ENCODE measurements at places on chromosomes 16 and 17. TPM values are rescaled to one million over a fixed set of nuclear protein-coding genes. Genes with fewer than 3 reads are reported as not detected.

- no peak overlapping the region for H3K27ac ChIP-seq
- no peak for DNase-seq
- no peaks in the 10 kb centered on the region for H3K27me3 ChIP-seq
- no peaks in the 10 kb centered on the region for H3K36me3 ChIP-seq
- H3K4me1 ChIP-seq, result no peaks in the 10 kb centered on the region
Observed at GRCh38 chr16:73142053-73142854, 94.3 kb upstream of the ZFHX3 start.

GRCh38 chr17:47973541-47973940, 2.6 kb downstream of the CDK5RAP3 start:
- no peak overlapping the region for H3K27ac ChIP-seq
- H3K27me3 ChIP-seq, result no peaks in the 10 kb centered on the region
- H3K36me3 ChIP-seq, result no peaks in the 10 kb centered on the region
- DNase-seq, result no peak

The PIK3R6 gene
- 2.6 TPM for total RNA-seq

DNA sequence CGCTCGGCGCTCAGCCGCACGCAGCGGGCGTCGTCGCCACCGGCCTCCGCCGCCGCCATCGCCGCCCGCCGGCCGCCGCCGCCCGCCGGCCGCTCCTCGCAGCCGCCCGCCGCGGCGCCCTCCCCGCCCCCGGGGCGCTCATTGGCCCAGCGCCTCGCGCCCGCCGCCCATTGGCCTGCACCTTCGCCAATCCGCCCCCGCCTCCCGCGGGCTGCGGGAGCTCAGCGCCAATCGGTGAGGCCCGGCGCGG, at the start of gene PGP:
Gene PGP (minus strand): TSS at position 122 of the 250 bp plus-strand sequence. CDS start 63 bp downstream, at position 59.
- H3K4me1 ChIP-seq, result peaks cover 39% of the 10 kb centered on the region
- no peak for DNase-seq
- H3K27ac ChIP-seq, result peak within 1 kb of the TSS; percentile 75
- H3K4me3 ChIP-seq, result peak within 1 kb of the TSS; percentile 92

The FBXW10B gene
- total RNA-seq, result 1.2 TPM

DNA sequence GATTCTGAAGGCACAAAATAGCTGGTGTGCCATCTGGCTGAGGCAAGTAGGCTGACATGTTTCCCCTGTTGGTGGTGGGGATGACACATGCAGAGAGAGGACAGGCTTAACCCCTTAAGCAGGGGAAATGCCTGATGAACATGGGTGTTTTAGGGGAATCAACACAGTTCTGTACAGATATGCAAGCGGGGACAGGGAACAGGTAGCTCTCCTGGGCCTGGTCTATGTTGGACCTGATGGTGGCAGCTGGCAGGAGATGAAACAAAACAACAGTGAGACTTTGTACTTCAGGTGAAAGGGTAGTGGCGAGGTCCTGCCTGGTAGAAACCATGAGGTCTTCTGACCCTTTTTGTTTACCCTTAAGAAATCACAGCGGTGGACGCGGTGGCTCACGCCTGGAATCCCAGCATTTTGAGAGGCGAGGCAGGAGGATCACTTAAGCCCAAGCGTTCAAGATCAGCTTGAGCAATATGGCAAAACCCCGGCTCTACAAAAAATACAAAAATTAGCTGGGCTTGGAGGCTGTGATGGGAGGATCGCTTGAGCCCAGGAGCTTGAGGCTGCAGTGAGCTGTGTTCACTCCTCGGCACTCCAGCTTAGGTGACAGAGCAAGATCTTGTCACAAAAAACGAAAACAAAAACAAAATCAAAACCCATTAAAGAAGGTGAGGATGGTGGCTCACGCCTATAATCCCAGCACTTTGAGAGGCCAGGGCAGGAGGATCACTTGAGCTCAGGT, 10.5 kb downstream of the OR1F1 start:
- no peaks in the 10 kb centered on the region for H3K4me1 ChIP-seq
- H3K4me3 ChIP-seq, result no peak overlapping the region
- DNase-seq, result no peak
- H3K36me3 ChIP-seq, result no peaks in the 10 kb centered on the region

DNA sequence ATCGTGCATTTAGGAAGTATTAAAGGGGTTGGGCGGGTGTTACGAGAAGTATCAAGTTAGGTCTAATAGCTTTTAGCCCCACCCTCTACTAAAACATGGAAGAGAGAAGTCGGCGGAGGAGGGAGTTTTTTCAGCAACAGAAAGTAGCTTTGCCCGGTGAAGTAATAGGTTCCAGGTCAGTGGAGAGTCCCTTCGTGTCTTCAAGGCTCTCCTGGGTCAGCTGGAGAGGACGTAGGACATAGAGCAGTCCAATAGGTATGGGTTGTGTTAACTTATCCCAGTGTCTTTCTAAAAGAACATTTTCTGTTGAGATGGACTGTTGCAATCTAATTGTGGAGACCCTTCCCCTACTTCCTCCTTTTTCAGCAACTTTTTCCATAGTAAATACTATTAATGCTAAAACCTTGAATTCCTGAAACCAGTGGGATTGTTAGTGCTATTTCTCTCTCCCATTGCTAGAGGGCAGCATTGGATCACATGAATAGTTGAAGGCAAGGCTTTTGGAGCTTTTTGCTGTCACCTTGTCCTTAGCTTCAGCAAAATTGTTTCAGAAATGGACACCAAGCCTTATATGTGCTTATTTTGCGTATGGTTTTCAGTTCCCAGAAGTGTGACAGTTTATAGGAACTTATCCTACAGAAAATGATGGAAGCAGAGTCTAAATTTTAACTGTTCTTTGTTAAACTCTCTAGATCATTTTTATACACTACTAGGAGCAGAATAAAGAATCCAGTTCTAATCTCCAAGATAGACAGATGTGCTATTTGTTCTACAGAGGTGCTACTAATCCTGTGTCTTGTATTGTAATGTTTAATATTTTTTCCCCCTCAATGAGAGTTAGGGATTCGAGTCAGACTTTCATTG, 38.4 kb downstream of the UTP18 start:
- no peak overlapping the region for H3K4me3 ChIP-seq
- H3K4me1 ChIP-seq, result no peaks in the 10 kb centered on the region
- DNase-seq, result no peak
- H3K36me3 ChIP-seq, result peaks cover 7% of the 10 kb centered on the region

The LHX1 gene
- 0.34 TPM for total RNA-seq

GRCh38 chr16:90020260-90020837, 1.1 kb upstream of the DBNDD1 start:
- H3K4me3 ChIP-seq, result peak overlapping the region; percentile 76
- H3K27ac ChIP-seq, result peak overlapping the region; percentile 57
- H3K27me3 ChIP-seq, result peaks cover 7% of the 10 kb centered on the region
- peaks cover 5% of the 10 kb centered on the region for H3K36me3 ChIP-seq
- peaks cover 13% of the 10 kb centered on the region for H3K4me1 ChIP-seq

- H3K27me3 ChIP-seq, result no peaks in the 10 kb centered on the region
- DNase-seq, result no peak
- H3K4me1 ChIP-seq, result no peaks in the 10 kb centered on the region
- peak overlapping the region; percentile 50 for H3K27ac ChIP-seq
- H3K36me3 ChIP-seq, result peaks cover 10% of the 10 kb centered on the region
Observed at GRCh38 chr16:69672998-69673713, 53.2 kb downstream of the NQO1 start.

GRCh38 chr16:86322806-86323205, 187.5 kb upstream of the FOXF1 start:
- H3K27me3 ChIP-seq, result peaks cover 12% of the 10 kb centered on the region
- no peak overlapping the region for H3K27ac ChIP-seq
- no peak overlapping the region for H3K4me3 ChIP-seq

DNA sequence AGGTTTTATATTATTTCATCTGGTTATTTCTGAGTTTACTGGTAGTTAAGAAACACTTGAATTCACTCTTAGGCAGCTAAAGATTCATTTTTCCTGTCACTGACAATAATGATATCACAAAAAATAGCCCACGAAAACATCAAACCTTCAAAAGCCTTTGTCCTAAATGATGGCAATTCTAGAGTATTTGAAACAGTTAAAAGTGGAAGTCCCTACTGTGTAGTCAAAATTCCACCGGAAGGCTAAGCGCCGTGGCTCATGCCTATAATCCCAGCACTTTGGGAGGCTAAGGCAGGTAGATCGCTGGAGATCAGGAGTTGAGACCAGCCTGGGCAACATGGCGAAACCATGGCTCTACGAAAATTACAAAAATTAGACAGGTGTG, 103.5 kb downstream of the HIC1 start:
- no peaks in the 10 kb centered on the region for H3K27me3 ChIP-seq
- peaks cover 23% of the 10 kb centered on the region for H3K4me1 ChIP-seq
- no peak overlapping the region for H3K27ac ChIP-seq
- no peak overlapping the region for H3K4me3 ChIP-seq

GRCh38 chr16:19884611-19885450, at the start of gene GPRC5B:
TSS of gene GPRC5B (minus strand) at chr16:19884848. CDS start at chr16:19872845, 12,003 bp downstream.
- no peak within 1 kb of the TSS for H3K27ac ChIP-seq
- no peaks in the 10 kb centered on the region for H3K36me3 ChIP-seq
- peak; percentile 31 for DNase-seq
- peaks cover 22% of the 10 kb centered on the region for H3K27me3 ChIP-seq

DNA sequence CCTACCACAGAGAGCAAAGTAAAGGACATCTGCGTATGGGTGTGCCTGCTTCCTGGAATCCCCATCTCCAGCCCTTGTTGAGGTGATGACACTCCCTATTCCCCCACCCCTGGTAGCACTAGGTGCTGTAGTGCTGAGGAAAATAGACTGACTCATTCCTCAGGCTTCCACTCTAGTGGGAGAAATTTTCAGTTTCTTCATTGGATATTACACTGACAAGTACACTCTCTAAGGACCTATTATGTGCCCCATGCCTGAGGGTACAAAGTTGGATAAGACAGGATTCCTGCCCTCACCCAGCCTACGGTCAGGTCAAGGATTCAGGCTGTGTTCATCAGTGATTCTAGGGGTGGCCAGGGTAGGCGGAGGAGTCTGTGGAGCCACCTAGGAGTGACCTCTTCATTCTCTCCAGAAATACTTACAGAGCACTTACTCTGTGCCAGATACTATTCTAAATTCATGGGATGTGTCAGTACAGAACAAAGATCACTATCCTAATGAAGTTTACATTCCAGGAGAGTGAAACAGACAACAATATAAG, 4.5 kb upstream of the ZC3H7A start:
- H3K27ac ChIP-seq, result no peak overlapping the region
- no peaks in the 10 kb centered on the region for H3K27me3 ChIP-seq
- peaks cover 3% of the 10 kb centered on the region for H3K36me3 ChIP-seq
- peaks cover 42% of the 10 kb centered on the region for H3K4me1 ChIP-seq
- DNase-seq, result no peak

The GNGT2 gene
- 27.5 TPM for total RNA-seq

DNA sequence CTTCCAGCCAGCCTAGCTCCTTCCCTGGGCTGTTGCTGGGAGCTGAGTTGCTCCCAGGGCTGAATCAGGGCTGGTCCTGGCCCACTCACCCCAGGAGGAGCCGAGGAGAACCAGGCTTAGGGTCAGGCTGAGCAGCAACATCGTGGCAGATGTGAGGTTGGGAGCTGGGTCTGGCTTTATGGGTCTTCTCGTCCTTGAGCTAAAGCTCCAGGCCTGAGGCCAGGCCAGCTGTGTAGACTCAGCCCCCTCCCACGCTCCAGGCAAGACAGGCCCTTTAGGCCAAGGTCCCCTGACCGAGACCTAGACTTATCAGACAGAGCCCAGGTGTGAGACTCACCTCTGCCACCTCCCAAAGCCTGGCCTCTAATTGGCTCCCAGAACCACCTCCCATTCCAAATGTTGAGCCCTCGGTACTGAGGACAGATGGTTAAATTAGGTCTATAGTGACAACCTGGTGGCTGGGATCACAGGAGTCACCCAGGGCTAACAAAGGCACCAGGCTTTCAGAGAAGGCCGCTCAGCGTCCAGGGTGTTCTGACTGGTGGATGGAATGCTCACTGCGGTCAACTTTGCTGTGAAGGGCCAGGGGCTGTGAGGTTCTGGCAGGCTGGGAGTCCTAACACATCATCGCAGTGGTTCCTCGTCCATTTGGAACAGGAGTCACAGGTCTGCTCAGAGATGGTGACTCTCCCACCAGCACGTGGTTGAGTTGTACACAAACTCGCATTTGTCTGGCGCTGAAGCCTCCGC, at the start of gene CTRL:
Gene CTRL (minus strand): TSS at position 151 of the 750 bp plus-strand sequence. CDS start 10 bp downstream, at position 141.
- H3K27ac ChIP-seq, result peak within 1 kb of the TSS; percentile 7
- H3K4me1 ChIP-seq, result peaks cover 23% of the 10 kb centered on the region
- no peak for DNase-seq
- peaks cover 9% of the 10 kb centered on the region for H3K36me3 ChIP-seq
- H3K27me3 ChIP-seq, result no peaks in the 10 kb centered on the region

DNA sequence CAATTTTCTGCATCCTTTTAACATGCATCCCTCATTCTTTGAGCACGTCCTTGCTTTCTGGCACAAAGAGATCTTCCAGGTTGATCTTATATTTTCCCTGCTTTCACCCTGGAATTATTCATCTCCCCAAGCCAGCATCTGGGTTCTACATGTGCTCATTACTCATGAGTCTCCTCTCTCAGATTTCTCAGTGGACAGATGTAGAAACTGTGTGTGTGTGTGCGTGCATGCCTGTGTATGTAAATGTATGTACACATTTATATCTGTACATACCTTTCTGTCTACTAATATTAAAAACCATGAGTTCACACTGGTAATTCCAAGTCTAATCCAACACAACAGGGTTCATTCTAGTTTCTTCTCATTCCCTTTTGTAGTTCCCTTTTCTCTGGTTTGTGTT, 41.9 kb upstream of the NSRP1 start:
- H3K27ac ChIP-seq, result no peak overlapping the region
- DNase-seq, result no peak
- no peaks in the 10 kb centered on the region for H3K36me3 ChIP-seq

DNA sequence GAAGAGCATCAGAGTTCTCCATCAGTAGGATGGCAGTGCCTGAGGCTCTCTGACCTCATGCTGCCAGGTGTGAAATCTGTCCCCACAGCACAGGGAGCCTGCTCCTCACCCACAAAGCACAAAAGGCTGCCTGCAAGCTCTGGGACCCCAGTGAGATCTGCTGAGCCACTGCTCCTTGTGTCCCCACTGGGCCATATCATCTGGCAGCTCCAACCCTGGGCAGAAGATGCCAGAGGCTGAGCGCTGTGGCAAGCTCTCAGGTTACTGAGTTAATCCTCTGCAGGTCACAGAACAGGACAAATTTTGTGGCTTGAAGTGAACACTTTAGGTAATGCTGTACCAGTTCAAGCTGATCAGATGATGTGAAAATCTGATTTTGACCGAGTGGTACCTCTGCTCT, 26.7 kb upstream of the ERN1 start:
- no peak overlapping the region for H3K27ac ChIP-seq
- peaks cover 12% of the 10 kb centered on the region for H3K4me1 ChIP-seq
- H3K4me3 ChIP-seq, result no peak overlapping the region
- H3K27me3 ChIP-seq, result no peaks in the 10 kb centered on the region
- H3K36me3 ChIP-seq, result peaks cover 3% of the 10 kb centered on the region

The KRTAP17-1 gene
- total RNA-seq, result not detected

DNA sequence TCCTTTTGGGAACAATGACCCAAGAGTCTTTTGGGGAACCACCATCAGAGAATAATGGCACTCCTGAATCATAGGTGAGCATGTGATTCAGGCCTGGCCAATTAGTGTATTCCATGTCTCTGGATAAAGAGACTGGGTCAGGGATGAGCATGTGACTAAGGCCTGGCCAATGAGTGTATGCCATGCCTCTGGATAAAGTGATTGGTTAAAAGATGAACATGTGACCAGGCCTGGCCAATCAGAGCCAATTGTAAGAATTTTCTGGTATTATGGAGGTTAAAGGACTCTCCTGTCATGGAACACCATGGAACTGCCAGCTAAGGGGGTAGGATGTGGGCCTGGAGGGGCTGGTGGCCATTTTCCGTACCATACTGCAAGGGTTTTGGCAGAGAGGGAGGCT, 194.3 kb downstream of the C16orf78 start:
- no peak overlapping the region for H3K4me3 ChIP-seq
- H3K4me1 ChIP-seq, result no peaks in the 10 kb centered on the region
- no peak overlapping the region for H3K27ac ChIP-seq
- no peak for DNase-seq
- no peaks in the 10 kb centered on the region for H3K27me3 ChIP-seq
- H3K36me3 ChIP-seq, result no peaks in the 10 kb centered on the region
